ENCODE measurements at places on chromosomes 12 and 14.
A peak's percentile ranks its signal among the peaks of the same experiment; 100 is the strongest.

GRCh38 chr12:47777741-47778558 lies 4.9 kb downstream of the SLC48A1 start:
- no peak for DNase-seq

DNA sequence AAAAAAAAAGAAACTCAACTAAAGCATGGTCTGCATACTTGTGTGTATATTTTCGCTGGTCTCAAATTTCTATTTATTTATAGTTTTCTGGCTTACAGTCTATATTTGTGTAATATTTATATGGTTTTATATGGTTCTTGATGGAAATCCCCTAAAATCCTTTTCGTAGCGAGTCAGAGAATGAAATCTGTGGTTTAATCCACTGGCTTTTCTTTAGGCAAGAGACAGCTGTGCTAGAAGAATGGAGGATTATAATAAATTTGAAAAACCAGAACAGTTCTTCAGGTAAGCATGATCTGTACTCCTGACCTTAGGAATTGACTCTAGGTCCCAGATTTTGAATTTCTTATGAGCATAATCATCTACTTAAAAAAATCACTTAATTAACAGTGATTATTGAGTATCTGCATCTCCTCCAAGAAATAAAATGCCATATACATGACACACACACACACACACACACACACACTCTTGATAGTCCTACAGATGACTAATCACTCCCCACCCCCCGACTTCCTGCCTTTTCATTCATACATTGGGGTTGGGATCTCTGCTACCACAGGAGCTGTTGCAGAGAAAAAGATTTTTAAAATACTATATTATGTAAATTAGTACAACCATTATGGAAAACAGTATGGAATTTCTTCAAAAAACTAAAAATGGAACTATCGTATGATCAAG lies 113.4 kb downstream of the CRADD start:
- no peak for DNase-seq

- DNase-seq, result no peak
Observed at GRCh38 chr12:6277982-6278438, 32.5 kb upstream of the PLEKHG6 start.

DNA sequence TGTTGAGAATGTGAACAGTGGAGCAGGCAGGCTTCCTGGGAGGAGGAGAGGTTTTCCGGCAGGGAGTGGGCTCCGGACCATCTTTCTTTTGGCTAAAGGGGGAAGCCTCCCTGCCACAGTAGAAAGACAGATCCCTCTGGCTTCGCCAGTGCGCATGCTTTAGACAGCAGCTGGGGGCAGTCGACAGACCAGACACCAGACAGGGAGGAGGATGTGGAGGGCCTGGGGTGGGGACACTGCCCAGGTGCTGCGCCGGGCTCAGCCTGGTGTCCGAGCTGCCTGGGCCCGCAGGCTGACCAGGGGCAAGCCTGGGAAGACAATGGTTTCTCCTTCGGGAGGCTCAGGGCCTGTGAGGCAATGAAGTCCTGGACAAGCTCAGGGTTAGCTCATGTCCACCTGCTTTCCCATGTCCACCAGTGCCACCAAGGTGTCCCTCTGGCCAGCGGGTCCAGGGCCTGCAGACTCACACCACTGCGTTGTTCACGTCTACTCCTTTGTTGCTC lies 67.3 kb downstream of the PRIMA1 start:
- no peak for DNase-seq

DNA sequence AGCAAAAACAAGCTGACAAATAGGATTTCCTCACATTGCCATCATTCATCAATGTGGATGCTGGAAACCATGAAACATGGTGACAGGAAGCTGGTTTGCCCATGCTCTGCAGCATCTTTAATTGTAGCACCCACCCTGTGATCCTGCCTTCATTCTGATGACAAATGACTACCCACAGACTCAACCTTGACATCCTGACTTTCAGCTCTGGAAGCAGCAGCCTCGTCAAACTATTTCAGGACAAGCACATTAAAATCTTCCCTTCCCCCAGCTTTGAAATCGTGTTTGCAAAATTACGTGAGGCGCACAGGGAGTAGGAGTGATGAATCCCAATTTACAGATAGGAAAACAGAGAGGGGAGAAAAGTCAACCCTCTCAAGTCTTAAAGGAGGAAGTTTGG lies 285.5 kb downstream of the GLT1D1 start:
- no peak for DNase-seq

DNA sequence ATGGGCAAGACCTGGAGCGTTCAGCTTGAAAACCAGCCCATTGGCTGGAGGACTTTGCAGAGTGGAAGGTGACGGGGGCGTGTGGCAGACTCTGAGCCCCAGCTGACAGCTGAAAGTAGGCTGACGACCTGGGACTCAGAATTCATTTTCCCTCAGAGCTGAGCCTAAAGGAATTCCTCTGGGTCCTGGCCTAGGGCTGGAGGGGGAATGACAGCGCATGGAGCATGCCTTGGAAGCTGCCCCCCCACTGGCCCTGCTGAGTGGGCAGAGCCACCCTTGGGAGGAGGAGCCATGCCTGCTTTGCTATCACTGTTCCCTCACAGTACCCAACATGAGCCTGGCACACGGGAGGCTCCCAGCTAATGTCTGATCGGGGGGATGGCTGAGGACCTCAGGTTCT lies 25.4 kb upstream of the SMOC1 start:
- no peak for DNase-seq

DNA sequence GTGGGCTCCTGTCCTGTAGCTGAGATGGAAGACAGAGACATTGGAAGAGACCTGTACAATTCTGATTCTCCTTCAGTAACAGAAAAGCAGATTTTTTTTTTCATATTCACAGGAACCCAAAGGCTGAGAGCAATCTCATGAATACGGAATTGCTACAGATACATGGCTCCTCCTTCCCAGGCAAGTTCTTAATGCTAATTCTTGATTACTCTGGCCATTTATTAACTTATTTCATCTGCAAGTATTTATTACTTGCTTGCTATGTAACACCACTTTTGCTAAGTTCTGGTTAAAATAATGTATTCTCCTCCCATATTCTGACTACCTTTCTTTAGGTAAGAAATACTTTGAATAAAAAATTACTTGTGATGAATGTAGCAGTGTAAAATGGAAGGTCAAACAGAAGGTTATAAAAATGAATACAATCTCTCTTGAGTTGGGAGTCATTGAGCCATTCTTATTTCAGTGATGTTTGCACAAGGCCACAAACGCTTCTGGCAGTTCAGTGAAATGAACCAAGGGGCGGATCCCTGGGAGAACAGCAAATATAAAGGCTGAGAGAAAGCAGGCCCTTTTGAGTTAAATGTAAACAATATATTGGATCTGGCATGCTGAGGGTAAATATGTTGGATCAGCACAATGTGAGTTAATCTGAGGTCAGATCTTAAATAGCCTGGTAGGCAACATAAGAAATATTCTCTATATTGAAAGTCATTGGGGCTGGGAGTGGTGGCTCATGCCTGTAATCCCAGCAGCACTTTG lies 37.6 kb downstream of the MUCL1 start:
- no peak for DNase-seq

DNA sequence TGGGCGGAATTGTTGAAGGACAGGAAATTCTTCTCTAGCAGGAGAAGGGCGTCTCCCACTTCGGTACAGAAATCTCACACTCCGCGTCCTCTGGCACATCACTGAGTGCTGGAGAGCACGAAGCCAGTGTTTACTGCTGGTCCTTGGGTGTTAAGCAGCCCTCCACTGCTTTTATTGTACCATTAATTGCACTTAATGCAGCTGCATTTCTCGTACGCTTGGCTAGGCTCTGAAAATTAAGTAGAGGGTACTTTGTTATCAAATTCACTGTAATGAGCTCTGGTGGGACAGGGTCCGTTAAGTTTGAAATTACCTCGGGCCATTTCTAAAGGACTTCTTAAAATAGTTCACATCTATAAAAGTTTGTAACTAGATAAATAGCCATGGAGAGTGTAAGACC lies 411.2 kb downstream of the NPAS3 start:
- no peak for DNase-seq

DNA sequence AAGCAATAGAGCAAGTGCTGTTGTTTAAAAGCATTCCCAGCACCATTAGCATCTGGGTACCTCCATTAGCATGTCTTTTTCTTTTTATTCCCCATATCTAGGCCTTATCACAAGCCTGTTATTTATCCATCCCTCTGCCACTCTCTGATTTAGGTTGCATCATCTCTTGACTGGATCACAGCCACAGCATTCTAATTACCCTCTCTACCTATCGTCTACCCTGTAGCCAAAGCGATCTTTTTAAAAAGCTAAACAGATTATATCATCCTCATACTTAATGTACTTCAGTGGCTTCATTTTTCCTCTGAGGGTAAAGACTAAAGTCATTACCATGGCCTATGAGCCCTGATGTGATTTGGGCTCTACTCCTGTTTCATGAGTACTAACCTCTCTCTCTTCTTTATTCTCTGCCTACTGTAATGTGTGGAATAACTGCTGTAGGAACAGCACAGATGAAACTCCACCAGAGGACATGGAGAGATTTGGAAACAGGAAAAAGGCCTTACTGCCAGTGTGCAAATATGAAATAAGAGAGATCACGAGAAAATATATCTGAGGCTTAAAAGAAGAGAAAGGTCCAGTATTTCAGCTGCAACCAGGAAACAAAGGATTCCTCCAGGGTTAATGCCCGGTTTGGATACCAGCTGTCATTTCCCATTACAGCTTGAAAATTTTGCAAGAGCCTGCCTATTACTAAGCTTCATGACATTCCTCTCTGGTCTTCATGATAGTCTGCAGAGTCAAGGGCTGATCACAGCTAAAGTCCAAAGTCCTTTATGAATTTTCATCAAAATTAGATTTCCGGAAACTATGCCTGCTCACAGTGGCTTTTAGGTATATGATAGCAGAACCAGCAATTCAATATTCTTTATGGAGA lies 422.5 kb upstream of the PDE3A start:
- no peak for DNase-seq

GRCh38 chr12:24608637-24609285 lies 340.1 kb downstream of the BCAT1 start:
- no peak for DNase-seq

GRCh38 chr14:101118746-101119591 lies 215.4 kb upstream of the RTL1 start:
- no peak for DNase-seq

DNA sequence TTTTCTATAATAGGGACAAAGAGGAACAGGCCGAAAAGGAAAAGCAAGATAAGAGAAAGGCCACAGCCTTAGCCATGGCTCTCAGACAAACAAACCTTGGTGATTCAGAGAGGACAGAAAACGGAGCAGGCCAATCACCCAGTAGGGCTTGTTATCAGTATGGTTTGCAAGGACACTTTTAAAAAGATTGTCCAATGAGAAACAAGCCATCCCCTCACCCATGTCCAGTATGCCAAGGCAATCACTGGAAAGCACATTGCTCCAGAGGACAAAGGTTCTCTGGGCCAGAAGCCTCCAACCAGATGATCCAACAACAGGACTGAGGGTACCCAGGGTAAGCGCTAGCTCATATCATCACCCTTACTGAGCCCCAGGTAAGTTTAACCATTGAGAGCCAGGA lies 243.8 kb upstream of the BTG1 start:
- no peak for DNase-seq

DNA sequence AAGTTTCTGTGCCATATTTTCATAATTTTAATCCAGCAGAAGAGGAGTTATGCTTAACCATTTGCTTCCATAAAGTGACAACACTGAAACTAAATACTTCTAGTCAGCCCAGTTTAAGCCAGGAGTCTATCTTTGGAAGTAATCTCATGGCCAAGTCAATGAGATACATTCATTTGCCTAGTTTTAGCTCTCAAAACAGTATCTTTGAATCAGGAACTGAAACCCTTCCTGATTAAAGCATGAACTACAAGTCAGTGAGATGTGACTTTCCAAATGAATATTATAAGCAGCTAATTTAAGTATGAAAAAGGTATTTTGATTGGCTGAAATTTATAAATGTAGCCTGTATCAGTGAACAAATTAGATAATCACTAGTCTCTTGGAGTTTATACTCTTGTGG lies 491.5 kb downstream of the SLC6A15 start:
- no peak for DNase-seq

GRCh38 chr12:57840726-57841125 lies 5.8 kb downstream of the CTDSP2 start:
- no peak for DNase-seq

GRCh38 chr14:105187935-105188524 lies 6.9 kb upstream of the NUDT14 start:
- DNase-seq, result no peak

- DNase-seq, result no peak
Observed at GRCh38 chr14:93645200-93645599, 143.1 kb downstream of the PRIMA1 start.

GRCh38 chr12:66733839-66734238 lies 55.0 kb upstream of the GRIP1 start:
- peak; percentile 9 for DNase-seq

GRCh38 chr12:59936534-59936933 lies 340.7 kb downstream of the SLC16A7 start:
- no peak for DNase-seq

Data from iPS DF 6.9 (cell line).